ENCODE measurements at places on chromosomes 16 and 17. TPM values are rescaled to one million over a fixed set of nuclear protein-coding genes. Genes with fewer than 3 reads are reported as not detected.
A peak's percentile ranks its signal among the peaks of the same experiment; 100 is the strongest.

The STX8 gene
- 51.8 TPM for total RNA-seq

The IGSF6 gene
- not detected for total RNA-seq

The CASKIN1 gene
- 1.5 TPM for total RNA-seq

The STH gene
- total RNA-seq: not detected

The PALB2 gene
- total RNA-seq: 26.1 TPM

The MRPL12 gene
- 35.9 TPM for total RNA-seq

The MYO15A gene
- total RNA-seq: 0.52 TPM

The TIMP2 gene
- total RNA-seq: 12.3 TPM

- DNase-seq: no peak
These were observed 100.6 kb downstream of the ENGASE start for GRCh38 chr17:79174905-79175856.

- no peak for DNase-seq
These were observed 213.1 kb downstream of the FOXL1 start for GRCh38 chr16:86791287-86792035.

DNA sequence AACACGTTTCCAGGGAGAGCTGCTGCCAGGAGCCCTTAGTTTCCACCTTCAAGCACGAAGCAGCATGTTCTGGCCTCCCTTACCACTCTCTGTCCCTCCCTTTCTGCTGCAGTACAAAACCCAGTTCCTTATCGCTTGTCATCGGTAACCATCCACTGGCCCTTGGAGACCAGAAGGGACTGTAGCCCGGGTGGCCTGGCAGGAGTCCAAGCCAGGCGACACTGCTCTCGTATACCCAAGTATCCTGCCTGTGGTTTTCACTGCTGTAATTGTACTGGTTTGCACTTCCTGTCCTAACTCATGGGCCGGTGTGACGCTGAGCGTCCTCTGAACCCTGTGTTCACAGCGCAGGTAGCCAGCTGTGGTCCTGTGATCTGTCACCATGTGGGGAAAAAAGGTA, 81.1 kb downstream of the MAF start:
- no peak for DNase-seq

DNA sequence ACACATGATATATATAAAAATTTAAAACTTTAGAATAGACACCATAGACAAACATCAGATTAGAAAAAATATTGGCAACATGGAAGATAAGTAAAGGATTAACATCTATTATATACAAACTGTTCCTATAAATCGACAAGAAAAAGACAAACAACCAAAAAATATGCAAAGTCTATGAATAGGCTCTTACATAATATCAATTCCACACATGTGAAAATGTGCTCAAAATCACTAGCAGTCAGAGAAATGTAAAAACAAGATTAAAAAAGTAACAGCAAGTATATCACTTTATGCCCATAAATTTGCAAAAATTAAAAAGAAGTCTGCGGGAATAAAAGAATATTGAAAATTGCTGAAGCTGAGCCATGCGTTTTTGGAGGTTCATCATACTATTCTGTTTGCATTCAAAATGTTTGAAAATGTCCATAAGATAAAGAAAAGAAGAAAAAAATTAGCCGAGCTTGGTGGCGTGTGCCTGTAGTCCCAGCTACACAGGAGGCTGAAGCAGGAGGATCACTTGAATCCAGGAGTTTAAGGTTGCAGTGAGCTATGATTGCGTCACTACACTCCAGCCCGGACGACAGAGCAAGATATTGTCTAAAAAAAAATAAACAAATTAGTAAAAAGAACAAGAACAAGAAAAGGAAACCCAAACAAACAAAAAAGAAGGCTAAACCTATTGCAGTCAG, 11.2 kb upstream of the ERN2 start:
- no peak for DNase-seq

GRCh38 chr16:15677447-15677846, 27.4 kb downstream of the NDE1 start:
- no peak for DNase-seq

GRCh38 chr16:52773026-52773425, 226.1 kb upstream of the TOX3 start:
- no peak for DNase-seq

DNA sequence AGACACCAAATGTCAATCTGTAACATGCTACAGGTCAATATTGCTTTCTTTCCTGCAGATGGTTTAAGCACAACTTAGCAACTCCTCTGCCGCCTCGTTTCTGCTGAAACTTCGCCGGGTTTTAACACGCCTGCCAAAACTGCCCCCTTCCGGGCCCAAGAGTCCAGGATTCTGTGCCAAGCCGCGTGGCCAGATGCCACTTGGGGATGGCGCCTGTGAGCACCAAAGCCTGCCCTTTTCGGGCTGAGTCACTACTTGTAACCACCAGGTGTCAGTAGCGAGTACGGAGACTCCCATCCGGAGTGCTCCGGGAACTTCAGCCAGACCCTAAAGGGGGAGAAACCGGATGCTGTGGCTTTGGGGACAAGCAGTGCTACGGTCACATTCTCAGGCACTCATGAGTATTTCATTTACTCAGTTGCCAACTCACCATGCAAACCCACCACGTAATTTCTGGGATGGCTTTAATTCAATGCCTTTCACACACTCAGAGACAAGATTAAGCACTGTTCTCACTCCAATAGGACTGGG, 7.8 kb downstream of the PMP22 start:
- DNase-seq: peak; percentile 79

- DNase-seq: peak; percentile 66
These were observed 69.3 kb downstream of the ABR start for GRCh38 chr17:1110541-1110861.

DNA sequence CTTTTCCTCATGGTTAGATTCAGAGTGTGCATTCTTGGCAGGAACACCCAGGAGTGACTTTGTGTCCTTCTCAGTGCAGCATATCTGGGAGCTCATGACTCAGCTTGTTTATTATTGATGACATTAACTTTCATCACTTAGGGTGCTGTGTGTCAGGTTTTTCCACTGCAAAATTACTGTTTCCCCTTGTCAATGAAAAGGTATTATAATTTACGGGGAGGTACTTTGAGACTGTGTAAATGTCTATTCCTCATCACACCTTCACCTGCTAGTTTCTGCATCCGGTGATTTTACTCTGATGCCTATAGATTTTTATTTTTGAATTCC, 50.5 kb downstream of the WWP2 start:
- no peak for DNase-seq

GRCh38 chr17:12127667-12128066, 107.0 kb downstream of the MAP2K4 start:
- no peak for DNase-seq

DNA sequence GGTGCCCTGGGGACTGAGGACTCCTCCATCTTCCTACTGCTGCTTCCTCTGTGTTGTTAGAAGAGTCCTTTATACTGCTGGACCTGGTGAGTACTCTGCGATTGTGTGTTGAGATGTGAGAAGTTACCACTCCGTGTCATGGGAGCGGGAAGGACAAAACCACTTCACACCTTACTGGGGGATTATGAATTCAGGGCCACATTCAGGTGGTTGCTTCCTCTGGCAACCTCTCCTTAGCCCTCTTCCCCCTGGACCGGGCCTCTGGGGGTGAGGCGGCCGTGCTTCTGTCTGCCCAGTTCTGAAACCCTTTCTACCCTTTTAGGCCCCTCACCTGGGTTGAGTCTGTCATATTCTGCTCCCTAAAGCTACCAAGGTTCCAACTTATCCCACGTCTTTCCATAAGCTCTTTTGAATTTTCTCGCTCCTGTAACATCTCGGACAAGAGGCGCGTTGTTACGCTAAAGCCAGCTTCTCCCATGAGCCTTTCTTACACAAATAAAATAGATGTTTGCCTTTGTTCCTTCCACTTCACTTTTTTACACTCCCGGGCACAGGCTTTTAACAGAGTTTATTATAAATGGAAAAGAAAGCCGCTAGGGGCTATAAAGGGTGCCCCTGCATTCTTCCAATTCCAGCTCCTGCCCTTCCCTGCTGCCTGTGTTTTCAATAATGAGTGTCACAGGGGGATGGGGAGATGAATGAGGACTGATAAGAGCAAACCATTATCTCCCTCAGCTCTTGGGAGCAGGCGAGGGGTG, 20.7 kb upstream of the CDH13 start:
- peak; percentile 39 for DNase-seq

DNA sequence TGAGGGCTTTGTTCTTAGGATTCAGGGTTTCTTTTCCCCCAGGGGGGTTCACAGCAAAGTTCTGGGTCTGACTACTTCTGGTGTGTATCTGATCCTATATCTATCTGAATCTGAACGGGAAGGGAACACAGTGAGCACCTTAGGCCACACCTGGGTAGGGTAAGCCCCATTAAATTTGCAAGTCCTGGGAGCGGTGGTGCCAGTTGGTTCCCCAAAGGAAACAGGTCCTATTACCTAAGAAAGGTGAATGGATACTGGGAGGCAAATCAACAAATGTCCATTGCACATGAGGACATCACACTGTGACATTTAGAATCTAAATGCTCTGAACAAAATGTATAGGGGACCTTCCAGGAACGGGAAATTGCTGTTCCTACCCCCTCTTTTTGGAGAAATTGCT, 54.6 kb downstream of the BMERB1 start:
- DNase-seq: no peak

DNA sequence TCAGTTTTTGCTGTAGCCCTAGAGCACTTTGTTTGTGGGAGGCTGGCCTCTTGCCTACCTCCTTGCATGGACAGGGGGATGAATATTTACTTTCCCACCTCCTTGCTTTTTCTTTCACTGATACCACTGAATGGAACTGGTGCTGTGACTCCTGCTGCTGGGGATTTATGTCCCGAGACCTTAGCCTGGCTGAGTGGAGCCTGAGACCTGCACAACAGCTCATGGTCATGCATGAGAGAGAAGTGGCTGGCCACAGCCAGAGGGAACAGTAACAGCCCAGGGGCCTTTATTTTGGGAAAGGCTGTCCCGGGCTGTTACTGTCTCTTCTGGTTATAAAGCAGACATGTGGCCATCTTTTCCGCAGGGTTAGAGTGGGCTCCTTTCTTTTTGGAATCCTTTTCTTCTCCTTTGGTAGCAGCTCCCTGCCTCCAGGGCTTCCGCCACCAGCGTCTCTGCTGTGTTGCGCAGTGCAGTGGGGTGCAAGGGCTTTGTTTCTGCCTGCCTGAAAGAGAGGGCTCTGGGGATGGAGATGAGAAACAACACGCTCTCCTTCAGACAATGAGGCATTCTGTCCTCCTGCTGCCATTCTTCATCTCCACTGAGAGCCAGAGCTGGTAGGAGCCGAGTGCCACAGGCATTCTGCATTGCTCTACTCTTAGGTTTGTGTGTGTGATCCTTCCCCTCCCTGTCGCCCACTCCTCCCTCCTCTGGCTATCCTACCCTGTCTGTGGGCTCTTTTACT, 14.5 kb downstream of the SNX11 start:
- no peak for DNase-seq

DNA sequence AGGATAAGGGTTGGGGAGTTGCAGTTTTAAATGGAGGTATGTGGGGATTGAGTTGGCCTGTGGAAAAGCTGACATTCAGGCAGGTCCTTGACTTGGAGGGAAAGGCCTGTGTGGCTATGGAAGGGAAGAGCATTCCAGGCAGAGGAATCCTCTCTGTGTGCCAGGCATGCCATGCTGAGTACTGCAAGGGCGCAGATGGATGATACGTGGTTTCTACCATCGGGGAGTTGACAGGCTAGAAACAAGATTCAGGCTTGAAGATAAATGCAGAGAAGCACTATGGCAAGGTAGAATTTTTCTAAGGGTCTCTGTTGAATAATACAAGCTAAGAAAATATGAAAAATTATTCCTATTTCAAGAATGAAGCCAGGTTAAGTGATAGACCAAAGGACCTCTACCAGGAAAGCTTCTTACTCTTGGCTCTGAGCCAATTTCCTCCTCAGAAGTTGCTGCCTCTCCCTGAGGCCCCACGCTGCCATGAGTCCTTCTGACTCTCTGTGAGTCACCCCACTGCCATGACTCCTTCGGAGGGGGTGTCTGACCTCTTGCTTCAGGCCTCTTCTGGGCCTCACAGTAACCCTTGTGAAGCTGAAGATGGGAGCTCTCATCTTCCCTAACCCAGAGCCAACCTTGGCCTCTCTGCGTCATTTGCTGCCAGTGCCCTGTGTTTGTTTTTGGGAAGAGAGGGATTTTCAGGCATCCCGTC, 75.8 kb downstream of the WNT3 start:
- no peak for DNase-seq

- no peak for DNase-seq
These were observed 23.6 kb downstream of the SPPL2C start for GRCh38 chr17:45868276-45868675.

GRCh38 chr16:73056448-73056847, 8.5 kb upstream of the ZFHX3 start:
- no peak for DNase-seq

DNA sequence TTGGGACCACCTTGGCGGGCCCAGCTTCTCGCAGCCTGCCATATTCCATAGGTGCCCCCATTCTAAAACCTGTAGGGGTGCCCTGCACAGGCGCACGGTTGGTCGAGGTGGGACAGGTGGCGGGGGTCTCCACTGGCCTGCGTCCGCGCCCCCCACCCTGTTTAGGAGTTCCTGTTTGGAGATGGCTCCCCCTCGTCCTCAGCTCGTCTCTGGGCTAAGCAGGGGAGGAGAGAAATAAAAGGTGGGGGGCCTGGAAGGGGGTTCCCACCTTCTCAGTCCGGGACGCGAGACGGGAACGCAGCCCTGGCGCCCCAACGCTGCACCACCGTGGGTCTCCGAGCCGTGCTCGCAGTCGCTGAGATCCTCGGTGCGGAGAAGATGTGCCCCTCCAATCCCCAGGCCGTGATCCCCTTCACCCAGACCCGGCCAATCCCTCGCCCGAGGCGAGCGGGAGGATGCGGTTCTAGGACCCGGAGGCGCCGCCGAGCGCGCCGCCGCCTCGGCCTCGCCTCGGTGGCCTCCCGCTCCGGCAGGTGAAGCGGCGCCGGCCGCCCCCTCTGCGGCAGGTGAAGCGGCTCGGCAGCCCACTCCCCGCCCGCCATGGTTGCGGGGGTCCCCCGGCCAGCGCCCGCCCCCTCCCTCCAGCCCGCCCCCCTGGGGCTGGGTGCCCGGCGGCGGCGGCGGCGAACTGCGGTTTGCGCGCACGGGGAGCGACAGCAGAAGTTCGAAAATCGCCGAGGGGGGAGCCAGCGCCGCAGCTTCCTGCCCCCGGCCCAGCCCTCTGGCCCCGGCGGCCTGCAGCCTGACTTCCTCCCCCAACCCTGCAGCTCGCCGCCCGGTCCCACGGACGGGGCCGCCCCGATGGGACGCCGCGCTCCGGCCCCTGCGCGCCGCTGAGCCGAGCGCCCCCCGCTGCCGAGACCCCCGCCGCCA, at the start of gene FMNL1:
Gene FMNL1 (plus strand): TSS at position 805 of the 933 bp plus-strand sequence. CDS start 240 bp downstream, outside the sequence.
- DNase-seq: no peak

GRCh38 chr16:53370827-53371226, 63.4 kb upstream of the RBL2 start:
- DNase-seq: no peak

Measured in H7 (cell line).